Endodermal cell (in vitro differentiated cells): ENCODE measurements at places on chromosomes 2 and 18. TPM values are rescaled to one million over a fixed set of nuclear protein-coding genes. Genes with fewer than 3 reads are reported as not detected.

GRCh38 chr18:75438891-75439290 is 11.4 kb upstream of the SMIM21 start:
- no peaks in the 10 kb centered on the region for H3K36me3 ChIP-seq
- no peaks in the 10 kb centered on the region for H3K27me3 ChIP-seq
- H3K27ac ChIP-seq = no peak overlapping the region

KCNG2 gene
- total RNA-seq = not detected in 2 replicates

STK39 gene
- 29.0 to 31.9 TPM (median 31.5 TPM) in 3 replicates for total RNA-seq

DNA sequence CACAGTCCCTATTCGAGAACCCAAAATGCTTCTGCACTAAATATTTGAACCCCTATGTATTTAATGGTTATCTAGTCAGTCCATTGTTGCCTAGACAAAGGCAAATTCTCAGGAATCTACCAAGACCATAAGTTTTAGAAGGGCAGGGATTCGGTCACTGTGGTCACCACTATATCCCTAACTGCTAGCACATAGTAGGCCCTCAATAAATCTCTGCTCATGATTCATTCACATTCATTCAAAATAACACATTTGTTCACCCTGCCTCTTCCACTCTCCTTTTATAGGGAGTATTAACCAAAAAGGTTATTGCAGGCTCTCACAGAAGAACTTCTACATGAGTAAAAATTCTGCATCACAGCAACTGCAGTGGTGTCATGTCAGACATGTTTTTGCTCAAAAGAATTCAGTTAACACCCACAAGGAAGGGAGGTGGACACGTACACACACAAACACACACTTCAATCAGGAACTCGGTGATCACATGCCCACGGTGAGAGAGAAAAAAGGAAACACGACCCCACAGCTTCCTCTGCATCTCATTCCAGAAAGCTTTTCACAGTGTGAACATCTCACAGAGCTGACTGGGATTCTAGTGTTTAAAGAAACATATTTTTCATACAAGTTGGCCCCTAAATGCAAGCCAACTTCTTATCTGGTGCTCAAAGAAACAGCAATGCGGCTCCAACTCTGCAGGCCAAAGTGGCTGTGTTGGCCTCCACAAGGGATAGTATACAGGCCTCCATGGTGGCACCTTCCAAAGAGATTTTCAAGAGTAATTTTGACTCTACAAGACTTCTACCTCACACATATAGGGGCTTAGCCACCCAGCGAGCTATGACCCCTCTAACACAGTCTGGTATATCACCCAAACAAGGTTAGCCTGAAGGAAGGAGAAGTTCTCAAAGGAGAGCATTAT is 98.0 kb downstream of the ANKRD44 start:
- H3K4me3 ChIP-seq = no peak overlapping the region
- no peak for DNase-seq
- H3K27me3 ChIP-seq = no peaks in the 10 kb centered on the region
- H3K27ac ChIP-seq = no peak overlapping the region
- peaks cover 7% of the 10 kb centered on the region for H3K4me1 ChIP-seq

DNA sequence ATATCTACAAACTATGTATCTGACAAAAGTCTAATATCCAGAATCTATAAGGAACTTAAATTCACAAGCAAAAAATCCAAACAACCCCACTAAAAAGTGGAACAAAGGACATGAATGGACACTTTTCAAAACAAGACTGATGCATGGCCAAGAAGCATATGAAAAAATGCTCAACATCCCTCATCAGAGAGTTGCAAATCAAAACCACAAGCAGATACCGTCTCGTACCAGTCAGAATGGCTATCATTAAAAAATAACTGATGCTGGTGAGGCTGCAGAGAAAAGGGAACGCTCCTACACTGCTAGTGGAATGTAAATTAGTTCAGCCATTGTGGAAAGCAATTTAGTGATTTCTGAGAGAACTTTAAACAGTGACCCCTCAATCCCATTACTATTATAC is 56.5 kb downstream of the CCBE1 start:
- no peak overlapping the region for H3K27ac ChIP-seq
- no peak overlapping the region for H3K4me3 ChIP-seq
- H3K36me3 ChIP-seq = no peaks in the 10 kb centered on the region
- no peak for DNase-seq
- no peaks in the 10 kb centered on the region for H3K27me3 ChIP-seq
- no peaks in the 10 kb centered on the region for H3K4me1 ChIP-seq

CNDP1 gene
- 0.51 TPM in 1 of 2 replicates, not detected in the other for total RNA-seq

HOXD1 gene
- 0.18 and 0.27 TPM in 2 replicates for total RNA-seq

DNA sequence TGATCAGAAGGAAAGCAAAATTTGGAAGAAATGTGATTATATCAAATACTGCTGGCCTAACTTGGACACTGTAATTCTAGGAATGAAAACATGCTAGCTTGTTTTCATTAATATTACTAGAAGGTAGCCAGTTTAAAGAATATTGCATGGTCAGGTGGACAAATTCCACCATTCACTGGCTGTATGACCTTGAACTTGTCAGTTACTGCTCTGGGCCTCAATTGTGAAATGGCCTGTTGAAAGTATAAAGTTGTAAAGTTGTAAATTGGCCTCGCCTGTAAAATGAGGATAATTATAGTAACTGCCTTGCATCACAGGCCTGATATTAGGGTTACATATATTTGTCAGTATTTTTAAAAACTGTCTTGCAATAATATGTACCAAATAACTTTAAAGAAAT is 398.4 kb upstream of the CHST9 start:
- H3K27ac ChIP-seq = no peak overlapping the region
- H3K36me3 ChIP-seq = no peaks in the 10 kb centered on the region
- H3K27me3 ChIP-seq = peaks cover 10% of the 10 kb centered on the region
- no peak for DNase-seq

GRCh38 chr2:71606244-71606643 is 152.9 kb downstream of the DYSF start:
- peaks cover 3% of the 10 kb centered on the region for H3K4me1 ChIP-seq
- no peak overlapping the region for H3K27ac ChIP-seq
- no peaks in the 10 kb centered on the region for H3K36me3 ChIP-seq
- H3K4me3 ChIP-seq = no peak overlapping the region
- no peaks in the 10 kb centered on the region for H3K27me3 ChIP-seq
